ENCODE measurements at places on chromosomes 2 and 18.
A peak's percentile ranks its signal among the peaks of the same experiment; 100 is the strongest.

DNA sequence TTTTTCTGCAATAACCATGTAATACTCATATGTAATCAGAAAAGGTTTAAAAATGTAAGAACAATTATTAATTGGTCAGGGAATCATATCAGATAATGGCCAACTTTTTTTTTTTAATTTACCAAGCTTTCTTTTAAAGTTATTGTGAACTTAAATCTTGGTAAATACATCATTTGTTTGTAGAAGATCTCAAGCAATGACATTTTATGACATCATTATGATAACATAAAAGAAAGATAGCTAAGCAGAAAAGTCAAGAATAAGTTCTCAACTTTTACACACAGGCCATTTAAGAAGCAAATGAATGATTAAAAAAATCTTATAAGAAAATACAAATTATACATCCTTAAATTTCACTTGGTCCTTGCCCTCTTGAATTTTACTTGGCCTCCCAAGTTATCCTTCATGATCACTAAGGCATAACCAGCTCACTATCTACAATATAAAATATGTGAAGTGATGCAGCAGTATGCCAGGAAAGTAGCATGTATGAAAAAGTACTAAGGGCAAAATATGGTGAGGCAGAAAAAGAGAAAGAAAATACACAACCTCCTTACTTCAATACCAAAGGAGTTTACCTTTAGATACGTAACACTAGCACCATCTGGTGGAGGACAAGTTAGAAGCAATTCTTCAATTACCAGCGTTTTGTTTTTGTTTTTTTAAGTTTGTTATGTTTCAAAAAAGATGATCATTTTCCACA, 116.6 kb downstream of the SRBD1 start:
- DNase-seq: no peak

- DNase-seq: no peak
These were observed 1311.0 kb upstream of the FAM98A start for GRCh38 chr2:34909992-34910705.

- DNase-seq: no peak
These were observed 144.1 kb upstream of the SETBP1 start for GRCh38 chr18:44536619-44537018.

GRCh38 chr2:85838181-85838580, 50.6 kb downstream of the ST3GAL5 start:
- DNase-seq: no peak

- DNase-seq: no peak
These were observed 120.4 kb downstream of the SEPTIN10 start for GRCh38 chr2:109493176-109493935.

DNA sequence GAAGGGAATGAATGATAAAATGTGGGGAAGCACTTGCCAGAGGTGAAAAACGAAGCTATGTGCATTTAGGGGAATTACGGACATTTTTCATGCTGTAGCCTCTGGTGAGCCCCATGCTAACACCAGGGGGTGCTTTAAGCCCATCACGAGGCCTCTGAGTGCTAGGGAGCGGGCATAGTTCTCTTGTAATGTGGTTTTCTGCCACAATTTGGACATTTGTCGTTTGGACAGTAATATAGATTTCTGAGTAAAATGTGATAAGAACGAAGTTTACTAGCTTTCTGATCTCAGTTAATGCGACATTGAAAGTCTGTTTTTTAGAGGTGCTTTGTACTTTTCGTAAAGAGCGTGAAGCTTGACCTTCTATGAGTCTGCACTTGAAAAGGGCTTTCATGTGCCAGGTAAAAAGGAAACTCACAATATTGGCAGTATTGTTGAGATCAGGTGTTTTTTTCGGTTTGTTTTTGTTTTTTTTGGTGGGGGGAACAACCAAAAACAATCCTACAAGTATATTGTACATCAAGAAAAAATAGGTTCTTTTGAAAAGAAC, 50.6 kb downstream of the TRAF3IP1 start:
- peak; percentile 30 for DNase-seq

DNA sequence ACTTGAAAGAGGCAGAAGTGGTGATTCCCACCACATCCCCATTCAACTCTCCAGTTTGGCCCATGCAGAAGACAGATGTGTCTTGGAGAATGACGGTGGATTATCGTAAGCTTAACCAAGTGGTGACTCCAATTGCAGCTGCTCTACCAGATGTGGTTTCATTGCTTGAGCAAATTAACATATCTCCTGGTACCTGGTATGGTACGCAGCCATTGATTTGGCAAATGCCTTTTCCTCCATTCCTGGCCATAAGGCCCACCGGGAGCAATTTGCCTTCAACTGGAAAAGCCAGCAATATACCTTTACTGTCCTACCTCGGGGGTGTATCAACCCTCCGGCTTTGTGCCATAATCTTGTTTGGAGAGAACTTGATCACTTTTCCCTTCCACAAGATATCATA, 411.5 kb upstream of the SMIM21 start:
- DNase-seq: no peak

DNA sequence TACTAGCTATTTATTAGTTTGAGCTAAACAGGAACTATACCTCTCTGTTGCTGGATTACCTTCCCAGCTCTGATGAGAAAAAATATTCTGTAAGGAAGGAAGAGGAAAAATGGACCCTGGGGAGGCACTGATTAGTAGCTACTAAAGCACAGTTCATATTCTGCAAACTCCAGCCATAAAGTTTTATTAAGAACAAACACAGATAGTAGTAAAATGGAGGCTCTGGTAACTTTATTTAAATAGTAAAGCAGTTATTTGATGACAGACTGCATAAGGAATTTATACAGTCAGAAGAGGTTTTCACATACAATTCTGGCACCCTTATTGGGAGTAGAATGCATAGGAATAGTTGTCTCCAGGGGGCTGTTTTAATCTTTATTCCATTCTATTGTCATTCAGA, 84.1 kb downstream of the XIRP2 start:
- DNase-seq: no peak

DNA sequence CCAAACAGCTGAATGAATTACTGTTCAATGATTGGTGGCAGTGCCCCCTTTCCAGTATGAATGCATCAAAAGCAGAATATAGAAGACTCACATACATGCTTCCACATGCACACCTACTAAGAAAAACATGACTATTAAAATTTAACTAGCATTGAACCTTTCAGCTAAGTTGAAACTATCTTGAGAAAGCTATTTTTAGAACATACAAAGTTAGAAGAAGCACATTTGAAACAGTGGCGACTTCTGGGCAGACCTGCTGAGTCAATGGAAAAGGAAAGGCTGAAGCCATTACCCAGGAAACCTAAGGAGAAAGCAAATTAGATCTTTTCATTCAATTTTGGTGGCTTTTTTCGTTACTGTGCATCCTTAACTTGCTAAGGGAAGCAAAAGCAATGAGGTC, 55.9 kb downstream of the PLA2R1 start:
- DNase-seq: no peak

GRCh38 chr2:203993011-203993410, 56.4 kb downstream of the ICOS start:
- no peak for DNase-seq

- DNase-seq: no peak
These were observed 33.9 kb downstream of the ATL2 start for GRCh38 chr2:38343212-38343611.

DNA sequence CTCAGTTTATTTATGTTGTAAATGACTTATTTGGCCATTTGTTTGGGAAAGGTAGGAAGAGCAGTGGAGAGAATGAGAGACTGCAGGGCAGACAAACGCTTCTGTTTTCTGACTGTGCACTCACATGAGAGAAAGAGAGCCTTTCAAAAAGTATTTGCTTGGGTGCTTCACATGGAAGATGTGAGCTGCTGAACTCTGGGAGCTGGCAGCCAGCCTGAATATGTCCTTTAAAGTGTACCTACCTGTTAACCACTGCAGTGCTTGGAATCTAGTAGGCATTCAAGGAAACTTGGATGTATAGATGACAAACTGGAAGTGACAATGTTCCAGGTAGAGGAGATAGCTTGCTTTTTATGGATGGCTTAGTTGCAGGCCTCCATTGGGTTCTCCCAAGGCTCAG, 68.8 kb downstream of the PTPRM start:
- DNase-seq: no peak

DNA sequence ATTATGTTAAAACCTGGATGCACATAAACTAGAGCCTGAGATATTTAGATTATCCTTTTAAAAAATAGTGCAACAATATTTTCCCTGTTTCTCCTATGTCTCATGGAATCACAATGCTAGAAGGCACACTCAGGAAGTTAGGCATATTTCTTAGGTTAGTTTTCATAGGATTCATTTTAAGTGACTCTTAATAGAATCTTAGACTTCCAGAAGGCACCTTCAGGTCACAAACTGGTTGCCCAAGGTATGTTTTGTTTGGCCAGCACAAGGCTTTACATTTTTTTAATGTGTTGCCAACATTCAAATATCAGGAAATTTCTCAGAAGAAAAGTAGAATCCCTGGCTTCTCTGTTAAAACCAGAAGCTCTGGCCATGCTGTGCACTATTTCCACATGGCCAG, 129.3 kb downstream of the LNPK start:
- DNase-seq: no peak

DNA sequence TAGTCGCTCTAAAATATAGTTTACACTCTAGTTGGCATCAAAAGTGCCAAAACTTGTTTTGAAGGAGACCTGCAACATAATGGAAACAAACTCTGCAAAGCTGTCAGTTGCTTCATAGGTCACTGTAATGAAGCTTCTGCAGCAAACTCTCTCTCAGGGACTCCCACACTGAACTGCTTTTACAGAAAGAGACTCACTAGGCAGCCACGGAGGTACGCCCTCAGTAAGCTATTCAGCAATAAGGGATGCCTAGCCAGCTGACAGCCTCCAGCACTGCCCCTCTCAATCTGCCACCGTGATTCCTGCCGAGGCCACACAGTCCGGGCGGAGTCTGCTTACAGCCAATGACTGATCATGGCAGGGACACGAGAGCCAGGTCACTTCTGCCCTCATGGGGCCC, 51.1 kb downstream of the COLEC12 start:
- no peak for DNase-seq

GRCh38 chr18:48030616-48031480, 100.4 kb upstream of the SMAD2 start:
- DNase-seq: no peak

GRCh38 chr2:227252831-227253230, 72.2 kb upstream of the MFF start:
- no peak for DNase-seq

DNA sequence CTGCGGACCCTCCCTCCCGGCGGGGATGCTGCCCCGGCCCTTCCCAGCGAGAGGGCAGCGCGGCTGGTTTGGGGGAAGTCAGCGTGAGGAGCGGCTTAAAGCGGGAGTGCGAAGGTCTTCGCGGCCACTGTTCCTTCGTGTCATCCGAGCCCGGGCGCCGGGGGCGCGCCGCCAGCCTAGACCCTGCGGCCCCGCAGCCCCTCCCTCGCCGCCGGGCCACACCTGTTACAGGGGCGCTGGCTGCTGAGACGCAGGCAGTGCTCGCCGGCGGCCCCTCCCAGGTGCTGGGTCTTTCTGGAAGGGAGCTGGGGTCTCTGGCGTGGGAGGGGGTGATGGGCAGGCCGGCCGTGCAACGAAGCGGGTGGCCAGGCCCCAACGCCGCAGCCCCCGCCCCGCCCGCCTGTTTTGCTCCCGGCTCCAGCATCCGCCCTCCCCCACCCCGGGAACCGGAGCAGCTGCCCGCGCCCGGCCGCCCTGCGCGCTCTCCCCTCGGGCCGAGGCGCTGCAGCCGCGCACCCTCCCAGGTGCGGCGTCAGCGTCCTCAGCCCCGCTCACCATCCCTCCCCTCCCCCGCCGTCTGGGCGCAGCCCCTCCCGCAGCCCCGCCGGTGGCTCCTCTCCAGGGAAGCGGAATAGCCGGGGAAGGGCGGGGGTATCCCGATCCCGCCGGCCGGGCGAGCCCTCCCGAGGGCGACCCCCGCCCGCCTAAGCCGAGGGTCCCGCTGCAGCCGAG, 727 bp downstream of the KIF1A start:
- no peak for DNase-seq

DNA sequence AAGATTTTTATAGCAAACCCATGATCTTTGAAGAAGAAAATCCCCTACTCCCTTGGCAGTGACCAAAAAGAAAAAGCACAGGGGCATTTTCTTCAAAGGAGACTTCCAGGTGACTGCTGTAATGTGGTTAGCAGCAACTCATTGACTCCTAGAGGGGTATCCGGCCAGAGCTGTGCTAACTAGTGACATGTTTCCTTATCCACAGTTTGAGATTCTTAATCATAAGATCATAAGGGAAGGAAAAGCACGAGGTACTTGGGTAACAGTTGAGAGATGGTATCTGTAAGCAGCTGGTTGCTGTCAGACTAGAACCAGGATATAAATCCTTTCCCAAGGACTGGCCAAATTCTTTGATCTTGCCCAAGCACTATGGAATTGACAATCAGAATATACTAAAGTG, 124.7 kb downstream of the MREG start:
- no peak for DNase-seq

GRCh38 chr2:26449278-26450030, 28.5 kb downstream of the OTOF start:
- no peak for DNase-seq

GRCh38 chr2:188244383-188244782, 47.3 kb upstream of the GULP1 start:
- no peak for DNase-seq

- no peak for DNase-seq
These were observed 201.1 kb upstream of the FBXO11 start for GRCh38 chr2:48107326-48107925.

DNA sequence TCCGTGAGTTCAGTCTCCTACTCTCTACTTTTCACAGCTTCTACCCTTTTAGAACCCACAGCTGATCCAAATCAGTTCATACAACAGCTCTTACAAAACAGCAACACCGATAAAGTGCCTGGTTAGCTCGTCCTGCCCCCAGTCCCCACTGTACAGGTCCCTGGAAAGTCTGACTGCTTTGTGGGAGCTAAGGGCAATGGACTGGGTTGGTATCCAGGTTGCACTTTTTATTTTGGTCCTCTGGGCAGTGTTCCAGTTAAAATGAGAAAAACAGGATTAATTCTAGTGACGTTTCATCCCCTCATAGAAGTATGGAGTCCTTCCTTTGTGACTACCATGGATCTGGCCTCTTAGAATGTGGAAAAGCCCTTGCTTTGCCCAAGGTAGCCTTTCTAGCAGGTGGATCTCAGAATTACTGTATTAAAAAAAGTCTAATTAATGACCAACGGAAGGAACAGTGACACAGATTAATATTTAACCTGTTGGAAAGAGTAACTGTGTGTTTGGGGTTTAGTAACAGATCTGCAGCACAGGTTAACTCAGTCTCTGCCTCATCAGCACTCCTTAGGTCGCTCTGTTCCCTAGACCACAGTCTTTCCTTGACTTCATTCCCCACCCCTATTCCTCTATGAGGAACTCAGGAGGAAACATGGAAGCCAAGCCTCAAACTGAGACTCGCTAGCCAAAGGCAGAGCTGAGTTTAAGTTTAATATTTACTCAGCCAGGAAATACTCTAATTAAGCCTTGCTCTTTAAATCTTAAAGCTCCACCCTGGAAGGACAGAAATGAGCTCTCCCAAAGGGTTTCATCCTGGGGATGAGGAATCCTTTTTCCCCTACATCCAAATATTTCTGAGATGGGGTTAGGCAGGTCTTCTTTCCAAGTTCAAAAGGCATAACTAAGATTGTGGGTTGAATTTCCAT, 52.8 kb upstream of the ITGA6 start:
- DNase-seq: no peak

- no peak for DNase-seq
These were observed 7.9 kb upstream of the CFAP36 start for GRCh38 chr2:55511508-55512124.

Data from activated CD8-positive, alpha-beta memory T cell treated with anti-CD3 and anti-CD28 coated beads for 4 hours (primary cell).